GM20000 (cell line): ENCODE measurements at places on chromosomes 11 and 22.

GRCh38 chr11:116184763-116185162, 588.0 kb downstream of the BUD13 start:
- no peak for DNase-seq

DNA sequence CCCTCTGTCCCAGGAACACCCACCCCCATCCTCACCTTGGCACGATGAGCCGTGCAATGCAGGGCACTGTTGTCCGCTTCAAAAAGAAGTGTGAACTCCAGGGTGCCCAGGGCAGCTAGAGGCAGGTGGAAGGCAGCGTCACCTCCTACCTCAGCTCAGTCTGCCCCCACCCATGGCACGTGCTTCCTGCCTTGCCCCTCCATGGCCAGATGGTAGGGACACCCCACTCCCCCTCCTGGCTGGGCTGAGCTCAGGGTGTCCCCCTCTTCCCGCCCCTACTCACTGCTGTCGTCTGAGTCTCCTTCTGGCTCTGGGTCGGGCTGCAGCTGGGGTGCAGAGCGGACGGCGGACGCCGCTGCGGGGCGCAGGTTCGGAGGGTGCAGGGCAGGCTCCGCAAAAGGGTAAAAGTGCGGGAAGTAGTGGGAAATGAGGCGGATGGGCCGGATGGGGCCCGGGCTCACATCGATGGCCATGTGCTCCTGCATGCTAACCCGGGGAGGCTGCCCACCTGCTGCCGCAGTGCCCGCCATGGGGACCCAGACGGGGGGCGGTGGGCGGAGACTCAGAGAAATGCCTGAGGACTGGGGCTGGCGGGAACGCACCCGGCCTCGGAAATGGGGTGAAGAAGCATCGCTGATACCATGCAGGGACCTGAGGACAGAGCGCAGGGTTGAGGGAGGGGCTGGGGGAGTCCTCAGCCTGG, 9.1 kb downstream of the NDUFV1 start:
- DNase-seq = no peak

DNA sequence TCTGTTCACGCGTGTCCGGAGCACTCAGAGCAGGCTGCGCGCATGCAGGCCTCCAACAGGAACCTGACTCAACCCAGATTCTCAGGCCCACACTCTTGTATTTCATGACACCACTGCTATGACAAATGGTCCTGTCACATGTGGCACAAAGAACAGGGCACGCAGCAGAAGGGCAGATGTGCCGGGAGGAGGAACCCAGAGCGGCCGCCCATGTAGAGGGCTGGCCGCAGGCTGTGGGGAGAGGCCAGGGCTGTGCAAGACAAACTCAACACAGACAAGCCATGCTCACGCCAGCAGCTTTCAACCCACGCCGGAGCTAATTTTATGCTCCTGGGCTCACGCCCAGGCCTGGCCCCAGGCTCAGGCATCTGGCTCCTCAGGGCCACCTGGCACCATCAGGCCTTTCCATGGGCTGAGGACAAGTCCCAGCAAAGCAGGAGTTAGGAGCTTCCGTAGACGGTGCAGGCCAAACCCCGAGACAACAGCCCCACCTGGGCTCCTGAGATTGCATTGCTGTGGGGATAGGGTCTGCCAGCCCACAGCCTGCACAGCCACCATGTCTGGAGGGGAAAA, 40.0 kb downstream of the DUSP8 start:
- no peak for DNase-seq

GRCh38 chr11:94638902-94639373, 71.8 kb downstream of the PIWIL4 start:
- no peak for DNase-seq

- DNase-seq = peak; percentile 75
These were observed 54.1 kb downstream of the SNX19 start for GRCh38 chr11:130861902-130862860.

GRCh38 chr11:76694664-76695063, 24.1 kb upstream of the LRRC32 start:
- no peak for DNase-seq

DNA sequence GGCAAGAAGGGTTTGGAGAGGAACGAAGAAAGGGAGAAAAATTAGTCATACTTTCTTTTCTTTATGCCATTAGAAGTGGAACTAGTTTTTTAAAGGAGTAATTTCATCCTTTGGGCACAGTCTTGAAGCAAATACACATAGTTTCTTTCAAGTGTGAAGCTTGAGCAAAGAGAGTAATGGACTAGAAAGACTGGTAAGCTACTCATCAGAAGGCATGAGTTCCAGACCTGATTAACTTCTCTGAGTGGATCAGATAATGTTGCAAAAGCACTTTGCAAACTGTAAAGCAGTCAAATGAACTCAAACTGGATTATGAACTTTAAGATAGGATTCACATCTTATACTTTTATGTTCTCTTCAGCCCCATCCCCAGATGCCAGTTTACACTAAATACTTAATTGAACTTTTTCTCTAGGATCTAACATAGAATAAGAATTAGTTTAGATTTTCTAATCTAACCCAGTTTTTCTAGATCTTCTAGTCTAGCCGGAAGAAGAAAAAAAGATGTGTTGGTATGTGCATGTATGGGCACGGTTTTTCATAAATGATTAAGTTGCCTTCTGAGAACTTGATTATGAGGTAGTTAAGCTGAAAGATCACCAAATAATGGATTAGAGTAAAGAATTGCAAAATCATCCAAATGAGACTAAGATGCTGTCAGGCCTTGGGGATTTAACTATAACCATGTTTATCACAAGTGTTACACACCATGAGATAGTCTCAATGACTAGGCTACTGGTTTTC, 2.5 kb downstream of the DDIAS start:
- DNase-seq = no peak

DNA sequence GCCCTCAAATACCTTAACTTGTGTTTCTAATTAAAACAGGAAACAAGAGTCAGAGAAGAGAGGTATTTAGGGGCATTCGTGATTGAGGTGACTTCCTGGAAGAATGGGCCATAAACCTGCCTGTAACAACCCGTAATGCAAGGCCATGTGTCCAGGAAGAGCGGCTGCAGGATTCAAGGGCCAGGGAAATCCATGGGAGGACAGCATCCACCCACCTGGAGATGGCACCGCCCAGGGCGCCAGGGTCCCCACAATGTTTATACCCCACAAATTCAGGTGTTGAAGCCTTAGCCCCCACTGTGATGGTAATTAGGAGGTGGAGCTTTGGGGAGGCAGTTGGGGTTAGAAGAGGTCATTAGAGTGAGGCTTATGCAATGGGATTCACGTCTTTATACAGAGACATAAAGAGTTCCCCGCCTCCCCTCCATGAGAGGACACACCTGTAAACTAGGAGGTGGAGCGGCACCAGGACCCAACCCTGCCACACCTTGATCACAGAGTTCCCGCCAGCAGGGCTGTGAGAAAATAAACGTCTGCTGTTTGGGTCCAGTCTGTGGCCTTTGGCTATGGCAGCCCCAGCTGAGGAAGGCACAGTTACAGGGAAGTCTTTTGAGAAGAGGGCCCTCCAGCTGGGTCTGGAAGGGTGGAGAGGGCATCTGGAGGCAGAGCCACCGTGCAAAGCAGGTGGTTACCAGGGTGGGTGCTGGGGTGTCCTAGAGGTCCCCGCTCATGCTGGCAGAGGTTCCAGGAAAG, 1394.3 kb downstream of the TBC1D22A start:
- no peak for DNase-seq

- no peak for DNase-seq
These were observed 5.3 kb upstream of the CREB3L1 start for GRCh38 chr11:46271875-46272815.

DNA sequence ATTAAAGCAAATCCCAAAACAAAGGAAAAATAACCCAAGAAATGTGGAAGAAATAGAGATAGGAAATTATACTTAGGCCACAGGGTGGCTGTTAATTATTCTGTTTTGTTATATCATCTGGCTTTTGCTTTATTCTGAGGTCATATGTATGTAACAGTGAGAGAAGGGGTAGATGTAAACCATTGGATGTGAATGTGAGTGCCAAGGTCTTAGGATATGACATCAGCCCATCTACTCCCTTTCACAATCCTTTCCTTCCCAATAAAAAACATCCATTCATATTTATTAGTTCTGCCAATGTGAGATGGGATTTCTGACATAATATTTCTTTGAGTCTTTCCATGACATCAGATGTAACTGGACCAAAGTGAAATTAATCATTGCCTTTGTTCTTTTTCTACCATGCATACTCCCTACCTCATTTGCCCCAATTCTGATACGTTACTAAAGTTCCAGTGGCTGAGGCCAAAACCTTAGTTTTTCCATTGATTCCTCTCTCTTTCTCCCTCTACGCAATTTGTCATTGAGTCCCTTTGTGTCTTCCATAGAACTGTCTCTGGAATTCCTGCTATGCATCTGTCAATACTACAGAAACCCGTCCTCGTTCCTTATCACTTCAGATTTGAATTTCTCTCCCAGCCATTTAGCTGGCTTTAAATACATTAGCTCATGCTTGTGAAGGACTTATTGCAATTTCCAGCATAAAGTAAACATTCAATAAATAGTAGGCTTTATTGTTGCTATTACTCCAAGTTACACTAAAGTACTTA, 170.3 kb downstream of the ARHGAP42 start:
- DNase-seq = no peak

GRCh38 chr22:44685384-44686056, 16.5 kb upstream of the PRR5 start:
- peak; percentile 76 for DNase-seq

DNA sequence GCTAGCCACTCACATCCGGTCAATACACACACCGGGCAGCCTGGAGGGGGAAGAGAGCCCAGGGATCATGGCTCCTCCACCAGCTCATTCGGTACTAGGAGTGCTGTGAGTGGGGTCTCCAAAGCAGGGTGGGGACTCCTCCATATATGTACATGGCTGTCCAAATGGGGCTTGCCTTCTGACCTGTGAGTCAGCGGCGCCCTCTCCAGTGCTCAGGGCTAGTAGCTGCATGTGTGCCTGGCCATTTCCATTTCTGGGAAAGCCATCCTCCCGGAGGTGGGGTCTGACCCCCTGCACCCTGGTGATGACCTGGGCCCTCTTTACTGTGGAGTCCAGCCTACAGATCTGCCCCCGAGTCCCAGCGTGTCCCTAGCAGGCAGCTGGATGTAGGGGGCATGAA, 181.9 kb downstream of the CEP164 start:
- DNase-seq = no peak

DNA sequence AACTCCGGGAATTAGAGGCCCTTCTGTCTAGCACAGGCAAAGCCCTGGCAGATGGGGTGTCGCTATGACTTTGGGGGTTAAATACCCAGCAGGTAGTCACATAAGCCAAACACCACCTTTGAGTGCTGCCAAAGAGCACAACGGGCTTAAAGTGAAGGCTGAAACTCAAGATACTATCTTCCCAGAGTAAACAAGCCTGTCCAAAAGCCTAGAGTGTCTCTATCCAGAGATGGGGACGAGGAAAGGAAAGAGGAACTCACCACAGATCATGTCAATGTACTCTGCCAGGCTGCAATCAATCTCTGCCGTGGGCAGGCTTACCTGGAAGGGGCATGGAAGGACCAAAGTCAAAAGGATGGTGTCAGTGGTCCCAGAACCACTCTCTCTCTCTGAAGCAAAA, 14.5 kb downstream of the TMEM25 start:
- DNase-seq = no peak

GRCh38 chr11:85628771-85629341, 463 bp downstream of the TMEM126B start:
- DNase-seq = no peak

DNA sequence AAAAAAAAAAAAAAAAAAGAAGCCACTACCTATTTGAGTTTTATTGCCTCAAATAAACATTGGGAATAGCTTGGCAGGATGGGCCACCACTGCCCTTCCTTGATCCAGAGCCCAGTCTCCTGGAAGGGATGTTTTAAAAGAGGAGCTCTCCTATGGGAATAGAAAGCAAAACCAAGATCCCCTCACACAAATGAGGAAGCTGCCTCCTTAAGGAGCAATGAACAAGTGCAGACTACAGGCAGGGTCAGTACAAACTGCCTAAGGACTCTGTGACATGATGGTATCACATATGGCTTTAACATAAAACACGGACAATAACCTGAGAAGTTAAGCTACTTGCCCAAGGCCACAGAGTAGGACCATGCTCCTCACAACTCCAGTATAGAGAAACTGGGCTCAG, 120.8 kb downstream of the NAT10 start:
- no peak for DNase-seq

DNA sequence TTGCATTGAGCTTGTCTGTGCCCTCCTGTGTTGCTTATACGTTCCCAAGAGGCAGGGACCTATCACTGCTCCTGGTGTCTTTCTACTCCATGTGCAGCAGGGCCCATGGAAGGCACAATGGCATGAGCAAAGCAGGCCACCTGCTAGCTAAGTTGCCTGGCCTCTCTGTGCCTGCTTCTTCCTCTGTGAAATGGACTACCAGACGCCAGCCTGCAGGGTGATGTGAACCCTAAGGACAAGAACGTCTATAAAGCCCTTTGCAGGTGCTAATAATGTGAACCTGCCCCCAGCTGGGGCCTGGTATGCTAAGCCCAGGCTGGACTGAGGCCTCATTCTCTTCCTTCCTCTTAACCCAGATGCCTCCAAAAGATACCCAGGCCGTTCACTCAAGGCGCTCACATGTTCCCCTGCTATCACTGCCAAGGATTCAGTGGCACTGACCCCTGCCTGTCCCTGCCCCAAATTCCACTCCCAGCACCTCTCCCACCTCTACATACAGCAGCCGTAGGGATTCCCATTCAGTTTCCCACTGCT, 4.0 kb downstream of the GUCD1 start:
- no peak for DNase-seq

- DNase-seq = no peak
These were observed 12.4 kb downstream of the CRY2 start for GRCh38 chr11:45859661-45860140.
